Endothelial cell of umbilical vein (primary cell): ENCODE measurements at places on chromosomes 6 and 20.

GRCh38 chr20:4151991-4152695 lies 136.8 kb upstream of the RNF24 start:
- no peak for DNase-seq

- no peak for DNase-seq
Observed at GRCh38 chr20:36646678-36647077, 682 bp upstream of the SLA2 start.

DNA sequence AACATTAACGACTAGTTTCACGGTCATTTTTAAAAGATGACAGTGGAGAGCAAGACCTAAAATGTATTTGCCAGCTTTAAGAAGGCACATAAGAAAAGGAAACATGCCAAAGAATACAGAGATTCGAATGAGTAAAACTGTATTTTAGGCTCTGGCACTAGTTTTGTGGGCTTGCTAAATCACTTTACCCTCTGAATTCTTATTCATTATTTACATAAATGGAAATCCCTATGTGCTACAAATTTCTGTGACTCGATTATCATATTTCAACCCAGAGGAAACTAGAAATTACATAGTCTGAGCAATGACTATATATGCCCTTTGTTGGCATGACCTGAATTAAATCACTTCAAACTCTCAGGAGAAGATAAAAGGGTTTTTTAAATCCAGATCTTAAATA lies 441.7 kb upstream of the RNF217 start:
- DNase-seq: no peak

- DNase-seq: no peak
Observed at GRCh38 chr20:1085492-1086276, 32.7 kb upstream of the PSMF1 start.

DNA sequence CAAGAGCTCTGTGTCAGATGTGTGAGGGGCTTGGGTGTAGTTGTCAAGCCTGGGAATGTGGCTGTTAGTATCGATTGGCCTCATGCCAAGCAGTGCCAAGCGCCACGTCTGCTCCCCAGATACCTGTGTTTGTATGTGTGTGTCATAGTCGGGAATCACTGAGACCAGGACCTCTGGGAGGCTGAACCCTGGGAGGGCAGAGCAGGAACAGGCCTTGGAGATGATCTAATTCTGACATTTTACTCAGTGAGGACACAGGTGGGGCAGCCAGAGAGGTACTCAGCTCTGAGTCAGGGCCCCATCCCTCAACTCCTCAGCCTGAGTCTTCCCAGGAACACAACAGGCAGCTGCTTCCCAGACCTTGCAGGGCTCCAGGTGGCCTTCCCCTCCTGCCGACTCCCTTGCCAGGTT lies 51.2 kb upstream of the FANCE start:
- no peak for DNase-seq

- DNase-seq: peak; percentile 41
Observed at GRCh38 chr6:78607189-78607588, 260.2 kb upstream of the IRAK1BP1 start.

GRCh38 chr20:57672953-57673575 lies 36.8 kb downstream of the PMEPA1 start:
- no peak for DNase-seq

DNA sequence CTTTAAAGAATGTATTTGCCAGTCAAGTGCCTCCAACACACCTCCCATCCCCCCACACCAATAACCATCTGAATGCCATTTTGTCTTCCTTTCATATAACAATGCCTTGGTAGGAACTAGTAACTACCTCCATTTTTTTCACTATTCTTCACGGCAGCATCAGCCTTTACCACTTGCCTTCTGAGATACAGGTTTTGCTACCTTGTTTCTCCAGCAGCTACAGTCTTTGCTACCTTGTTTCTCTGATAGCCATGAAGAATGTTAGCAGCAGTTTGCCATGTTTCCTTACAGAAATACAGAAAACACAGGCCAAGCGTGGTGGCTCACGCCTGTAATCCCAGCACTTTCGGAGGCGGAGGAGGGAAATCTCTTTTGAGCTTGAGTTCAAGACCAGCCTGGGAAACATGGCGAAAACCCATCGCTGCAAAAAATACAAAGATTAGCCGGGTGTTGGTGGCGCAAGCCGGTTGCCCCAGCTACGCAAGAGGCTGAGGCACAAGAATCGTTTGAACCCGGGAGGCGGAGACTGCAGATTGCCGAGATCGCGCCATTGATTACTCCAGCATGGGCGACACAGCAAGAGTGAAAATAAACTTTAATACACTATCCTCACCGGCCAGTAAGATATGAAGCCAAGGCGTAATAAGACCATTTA lies 100.9 kb downstream of the HFE start:
- no peak for DNase-seq

DNA sequence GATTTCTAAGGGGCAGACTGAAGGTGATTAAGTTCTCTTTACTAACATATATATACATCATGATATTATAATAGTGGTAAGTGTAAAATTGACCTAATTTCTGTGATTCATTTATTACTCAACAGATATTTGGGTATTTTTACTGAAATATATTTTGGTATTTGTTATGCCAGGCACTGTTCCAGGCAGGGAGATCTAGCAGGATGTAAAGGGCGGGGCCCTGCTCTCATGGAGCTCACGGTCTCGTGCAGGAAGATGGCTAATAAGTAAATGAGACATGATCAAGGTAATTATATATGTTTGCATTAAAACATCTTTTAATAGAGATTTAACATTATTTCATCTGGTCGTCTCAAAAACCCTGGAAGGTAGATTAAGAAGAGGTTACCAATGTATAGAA lies 27.7 kb downstream of the FAM50B start:
- DNase-seq: peak; percentile 59

DNA sequence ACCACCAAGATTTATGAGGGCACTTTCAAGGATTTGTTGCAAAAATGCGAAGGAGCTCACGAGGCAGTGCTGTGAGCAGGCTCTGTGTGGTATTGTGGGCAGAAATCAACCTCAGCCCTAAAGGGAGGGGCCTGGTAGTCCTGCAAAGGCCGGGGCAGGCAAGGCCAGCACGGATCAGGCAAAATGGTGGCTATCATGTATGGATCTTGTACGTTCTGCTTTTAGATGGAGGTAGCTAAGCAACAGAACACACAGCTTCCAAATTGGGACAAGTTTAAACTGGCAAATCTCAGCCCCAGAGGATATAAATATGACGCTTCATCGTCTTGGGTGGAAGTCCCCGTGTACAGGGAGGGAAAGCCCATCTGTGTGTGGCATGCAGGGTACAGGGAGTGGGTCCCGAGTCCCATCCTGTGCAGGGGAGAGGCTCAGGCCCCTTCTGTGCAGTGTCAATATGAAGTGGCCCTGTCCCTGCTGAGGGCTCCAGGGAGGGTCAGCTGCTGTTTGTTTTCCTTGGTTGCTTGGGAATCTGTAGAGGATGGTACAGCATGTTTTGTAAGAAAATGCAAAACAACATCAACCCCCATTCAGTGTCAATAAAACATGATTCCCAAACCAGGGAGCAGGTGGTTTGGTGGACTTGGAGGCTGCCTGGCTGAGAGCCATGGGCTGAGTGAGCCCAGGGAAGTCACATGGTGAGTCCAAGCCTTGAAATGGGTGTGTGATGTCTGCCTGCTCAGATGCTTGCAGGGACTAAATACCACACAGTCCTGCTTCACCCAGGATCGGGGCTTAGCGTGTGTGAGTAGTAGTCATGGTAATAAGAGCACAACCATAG lies 113.0 kb downstream of the SYCP2 start:
- DNase-seq: no peak

GRCh38 chr20:61937146-61937962 lies 128.3 kb downstream of the TAF4 start:
- DNase-seq: no peak

DNA sequence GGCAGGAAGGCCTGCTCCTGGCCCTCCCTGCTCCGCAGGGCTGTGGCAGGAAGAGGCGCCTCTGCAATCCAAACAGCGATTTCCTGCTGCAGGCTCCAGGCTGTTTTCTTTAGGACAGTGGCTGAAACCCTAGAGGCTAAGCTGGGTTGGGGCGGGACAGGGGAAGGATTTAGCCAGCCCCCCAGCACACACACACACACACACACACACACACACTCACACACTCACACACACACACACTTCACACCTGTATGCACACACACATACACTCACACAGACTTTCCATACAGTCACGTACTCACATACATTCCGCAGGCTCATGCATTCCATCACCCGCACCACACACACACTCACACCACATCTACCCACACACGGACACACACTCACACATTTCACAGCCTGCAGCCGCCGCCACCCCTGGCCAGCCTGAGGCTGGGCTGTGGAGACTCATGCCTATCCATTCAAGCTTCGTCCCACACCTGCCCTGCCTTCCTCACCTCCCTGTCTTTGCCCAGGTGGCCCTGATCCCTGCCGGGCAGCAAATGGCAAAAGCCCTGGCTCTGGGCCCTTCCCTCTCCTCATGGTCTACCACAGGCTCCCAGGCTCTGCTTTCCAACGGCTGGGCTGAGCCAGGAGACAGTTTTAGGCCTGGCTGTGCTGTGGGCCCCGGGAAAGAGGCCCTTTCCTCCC lies 17.9 kb downstream of the MDFI start:
- peak; percentile 73 for DNase-seq

DNA sequence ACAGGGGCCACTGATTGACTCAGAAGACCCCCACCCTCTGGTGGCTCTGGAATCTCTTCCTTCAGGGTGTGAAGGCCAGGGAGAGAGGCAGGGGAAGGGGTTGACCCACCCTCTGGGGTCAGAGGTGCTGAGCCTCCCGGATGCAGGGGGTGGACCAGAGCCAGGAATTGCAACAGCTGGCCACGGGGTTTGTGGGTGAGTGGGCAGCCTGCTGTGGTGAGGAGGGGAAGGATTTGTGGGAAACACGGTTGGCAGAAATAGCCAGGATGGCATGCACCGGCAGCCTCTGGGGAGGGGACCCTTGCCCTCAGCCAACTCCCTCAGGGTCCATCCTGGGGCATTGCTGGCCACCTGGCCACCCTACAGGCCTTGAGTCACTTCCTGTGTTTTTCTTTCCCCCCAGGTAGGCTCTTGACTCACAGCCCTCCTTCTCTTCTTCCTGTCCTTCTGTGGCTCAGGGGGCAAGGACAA lies 92.8 kb downstream of the MRPL14 start:
- DNase-seq: no peak

- no peak for DNase-seq
Observed at GRCh38 chr6:159490298-159490937, 202.6 kb downstream of the SOD2 start.

DNA sequence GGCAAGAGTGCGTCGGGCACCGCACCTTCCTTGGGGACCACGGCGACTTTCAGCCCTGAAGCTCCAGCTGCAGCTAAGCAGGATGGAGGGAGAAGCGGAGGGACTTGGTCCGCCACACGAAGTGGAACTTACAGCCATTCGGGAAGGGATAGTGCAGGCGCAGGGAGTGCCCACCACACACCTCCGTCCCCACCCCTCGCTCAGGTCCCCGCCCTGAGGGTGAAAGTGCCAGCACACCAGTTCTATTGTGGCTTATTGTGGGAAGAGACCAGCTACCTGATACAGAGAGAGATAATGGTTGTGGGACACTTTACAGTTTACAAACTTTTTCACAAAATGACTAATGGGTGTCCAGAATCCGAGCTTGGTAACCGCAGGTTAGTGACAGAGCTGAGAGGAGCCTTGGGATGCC lies 76.1 kb downstream of the IRF4 start:
- DNase-seq: no peak

DNA sequence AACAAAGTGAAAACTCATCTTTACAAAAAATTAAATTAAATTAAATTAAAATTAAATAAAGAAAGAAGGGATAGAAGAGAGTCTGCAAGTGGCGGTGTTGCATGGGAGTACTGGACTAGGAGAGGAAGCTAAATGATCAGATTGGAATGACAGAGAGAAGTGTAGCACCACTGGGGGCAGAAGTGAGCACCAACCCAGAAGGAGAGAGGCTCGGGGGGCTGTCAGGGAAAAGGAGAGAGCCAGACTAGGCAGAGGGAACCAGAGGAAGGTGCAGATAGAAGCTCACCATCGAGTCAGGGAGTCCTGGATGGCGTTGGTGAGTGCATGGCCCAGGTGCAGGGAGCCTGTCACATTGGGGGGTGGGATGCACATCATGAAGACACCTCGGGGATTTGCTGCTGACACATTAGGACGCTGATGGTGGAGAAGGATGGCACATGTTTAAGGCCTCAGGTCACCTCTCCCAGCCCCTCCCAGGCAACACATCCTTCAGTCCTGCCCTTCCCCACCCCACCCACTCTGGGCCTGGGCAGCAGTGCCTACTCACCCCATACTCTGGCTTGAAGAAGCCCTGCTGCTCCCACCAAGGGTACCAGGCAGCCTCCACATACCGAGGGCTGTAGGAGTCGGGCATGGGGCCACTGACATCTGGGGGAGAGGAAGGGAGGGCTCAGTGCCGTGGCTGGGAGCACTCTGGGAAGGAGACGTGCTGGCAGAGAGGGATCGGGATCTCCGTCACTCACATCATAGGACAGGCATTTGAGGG lies 4.0 kb downstream of the VARS1 start:
- peak; percentile 61 for DNase-seq

- no peak for DNase-seq
Observed at GRCh38 chr6:73797861-73798260, 101.9 kb downstream of the CD109 start.

DNA sequence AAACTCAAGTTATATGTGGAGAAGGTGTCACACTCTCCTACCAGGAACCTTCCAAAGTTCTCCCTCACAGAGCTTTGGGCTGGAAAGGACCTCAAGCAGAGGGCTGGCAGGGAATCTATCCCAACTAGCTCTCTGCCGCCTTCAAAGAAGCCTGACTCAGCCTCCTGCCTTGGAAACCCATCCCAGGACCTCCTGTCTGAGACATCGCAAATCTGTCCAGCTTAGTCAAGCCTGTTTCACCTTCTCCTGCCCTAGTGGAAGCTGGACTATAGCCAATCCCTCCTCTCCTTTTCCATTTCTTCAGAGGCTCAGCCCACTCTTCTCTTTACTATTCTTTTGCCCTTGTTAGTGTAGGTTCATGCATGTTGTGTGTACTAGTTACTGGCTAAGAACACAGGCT lies 48.2 kb upstream of the FOXP4 start:
- no peak for DNase-seq

- no peak for DNase-seq
Observed at GRCh38 chr6:44221961-44222335, 1.4 kb upstream of the SLC29A1 start.

GRCh38 chr6:162638931-162639574 lies 88.5 kb downstream of the PRKN start:
- no peak for DNase-seq

GRCh38 chr20:4684837-4685413 lies 36.8 kb upstream of the PRND start:
- no peak for DNase-seq

- peak; percentile 13 for DNase-seq
Observed at GRCh38 chr20:52500157-52500556, 308.6 kb upstream of the ZFP64 start.
